ENCODE measurements at places on chromosomes 16 and 17. TPM values are rescaled to one million over a fixed set of nuclear protein-coding genes. Genes with fewer than 3 reads are reported as not detected.

The SNAI3 gene
- 6.4 TPM for total RNA-seq

The ENPP7 gene
- total RNA-seq, result not detected

GRCh38 chr16:87897521-87898505 lies 28.5 kb upstream of the SLC7A5 start:
- DNase-seq, result peak; percentile 83

- DNase-seq, result no peak
Measured at GRCh38 chr17:31198026-31198425, 99.0 kb downstream of the OMG start.

GRCh38 chr16:57060323-57061083 lies 31.9 kb upstream of the CPNE2 start:
- DNase-seq, result no peak

- DNase-seq, result no peak
Measured at GRCh38 chr17:3683054-3683511, 12.9 kb downstream of the P2RX5 start.

DNA sequence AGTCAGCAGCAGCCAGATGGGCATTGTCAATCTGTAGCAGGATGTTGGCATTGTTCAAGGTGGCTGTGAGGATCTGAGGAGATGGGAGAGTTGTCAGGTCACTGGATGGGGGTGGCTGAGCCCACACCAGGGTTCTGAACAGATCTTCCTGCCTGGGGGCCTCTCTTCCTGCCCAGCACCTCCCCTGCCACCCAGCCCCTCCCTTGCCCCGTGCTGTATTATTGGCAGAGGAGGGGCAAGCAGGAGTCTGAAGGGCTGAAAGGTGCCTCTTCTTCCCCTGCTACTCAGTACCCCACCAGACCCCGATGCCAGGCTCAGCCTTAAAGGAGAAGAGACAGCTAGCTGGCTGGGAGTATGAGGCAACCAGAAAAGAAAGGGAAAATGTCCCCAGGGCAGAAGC lies 93.0 kb downstream of the GOSR1 start:
- no peak for DNase-seq

GRCh38 chr17:48544349-48545021 lies 424 bp downstream of the HOXB2 start:
- DNase-seq, result peak; percentile 12

DNA sequence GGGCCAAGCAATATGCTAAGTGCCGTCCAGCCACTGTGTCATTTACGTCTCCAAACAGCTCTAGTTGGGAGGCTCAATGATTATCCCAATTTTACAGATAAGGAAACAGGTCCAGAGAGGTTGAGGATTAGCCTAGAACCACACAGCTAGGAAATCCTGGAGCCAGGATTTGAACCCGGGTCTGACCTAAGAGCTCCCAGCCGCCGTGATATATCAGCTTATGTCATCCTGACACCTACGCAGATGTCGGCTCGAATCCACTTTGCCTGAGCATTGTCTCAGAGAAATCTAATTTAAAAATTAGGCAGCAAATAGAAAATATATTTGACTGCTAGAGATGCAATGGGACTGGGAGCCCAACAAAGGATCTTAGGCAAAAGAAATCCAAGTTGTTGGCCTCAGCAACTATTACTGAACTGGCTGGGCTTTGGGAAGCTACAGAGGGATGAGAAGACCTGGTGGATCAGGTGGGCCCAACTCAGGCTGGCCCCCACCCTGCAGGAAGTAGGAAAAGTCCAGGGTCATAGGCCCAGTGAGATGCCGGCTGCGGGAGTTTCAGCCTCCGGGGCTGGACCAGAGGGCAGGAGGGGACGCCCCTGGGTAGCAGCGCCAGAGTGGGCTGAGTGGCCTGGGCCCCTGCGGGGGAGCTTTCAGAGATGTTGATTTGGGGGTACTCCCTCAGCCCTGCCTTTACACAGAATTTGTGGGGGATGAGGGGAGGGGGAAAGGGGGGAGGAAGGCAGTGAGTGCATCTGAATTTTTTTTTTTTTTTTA lies 35.1 kb upstream of the IL21R start:
- peak; percentile 76 for DNase-seq
